CD4-positive, CD25-positive, alpha-beta regulatory T cell (primary cell): ENCODE measurements at places on chromosomes 5 and 9. TPM values are rescaled to one million over a fixed set of nuclear protein-coding genes. Genes with fewer than 3 reads are reported as not detected.
A peak's percentile ranks its signal among the peaks of the same experiment; 100 is the strongest.

DNA sequence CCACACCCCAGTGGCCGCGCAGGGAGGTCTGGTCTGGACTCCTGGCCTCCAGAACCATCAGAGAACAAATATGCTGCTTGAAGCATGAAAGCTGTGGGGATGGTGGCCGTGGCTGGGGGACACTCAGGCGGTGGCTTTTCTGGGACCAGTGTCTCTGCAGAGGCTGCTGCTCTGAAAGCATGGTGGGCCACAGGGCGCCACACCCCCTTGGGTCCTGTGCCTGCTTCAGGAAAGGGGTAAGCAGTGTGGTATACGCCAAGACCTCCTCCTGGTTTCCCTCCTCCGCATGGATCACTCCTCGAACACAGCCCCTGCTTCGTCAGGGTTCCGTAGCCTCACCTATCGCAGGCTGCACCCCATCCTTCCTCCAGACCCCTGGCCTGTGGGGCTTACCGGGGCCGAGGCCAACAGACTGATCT is 19.7 kb upstream of the TERT start:
- no peaks in the 10 kb centered on the region for H3K27me3 ChIP-seq
- peaks cover 52% of the 10 kb centered on the region for H3K4me1 ChIP-seq
- no peak overlapping the region for H3K27ac ChIP-seq
- H3K36me3 ChIP-seq = peaks cover 16% of the 10 kb centered on the region
- H3K4me3 ChIP-seq = no peak overlapping the region

- DNase-seq = no peak
- H3K36me3 ChIP-seq = no peaks in the 10 kb centered on the region
- no peaks in the 10 kb centered on the region for H3K4me1 ChIP-seq
Measured at GRCh38 chr5:175569701-175570100, 88.2 kb upstream of the HRH2 start.

GRCh38 chr5:44769200-44769876 is 39.4 kb upstream of the MRPS30 start:
- H3K4me3 ChIP-seq = no peak overlapping the region
- no peak for DNase-seq
- no peaks in the 10 kb centered on the region for H3K36me3 ChIP-seq
- no peaks in the 10 kb centered on the region for H3K27me3 ChIP-seq

DNA sequence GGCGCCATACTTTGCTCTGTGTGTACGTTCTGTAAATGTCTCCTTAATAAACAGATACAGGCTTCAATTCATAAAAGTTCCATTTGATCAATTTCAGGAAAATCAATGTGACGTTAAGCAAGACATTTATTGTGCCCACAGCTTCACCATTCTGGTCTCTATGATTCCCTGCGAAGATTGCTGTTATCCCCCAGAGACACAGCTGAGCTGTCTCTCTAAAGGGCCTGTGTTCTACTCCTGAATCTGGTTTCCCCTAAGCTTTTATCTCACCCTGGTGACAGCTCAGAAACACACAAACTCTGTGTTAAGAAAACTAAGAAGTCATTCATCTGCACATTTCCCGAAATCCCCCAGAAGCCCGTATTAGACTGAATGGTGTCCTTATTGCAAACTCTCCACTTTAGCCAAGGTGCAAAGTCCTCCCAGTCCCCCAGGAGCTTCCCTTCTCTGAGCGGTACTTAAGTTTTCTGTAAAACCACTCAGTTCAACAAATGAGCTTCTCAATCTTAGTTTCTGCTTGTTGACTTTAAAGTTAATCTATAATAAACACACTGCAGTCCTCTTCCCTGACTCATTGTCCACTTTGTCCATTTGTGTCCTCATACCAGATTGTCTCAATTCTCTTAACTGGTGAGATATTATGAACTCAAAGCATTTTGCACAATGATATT is 1.4 kb upstream of the C5orf15 start:
- peak overlapping the region; percentile 35 for H3K4me3 ChIP-seq
- no peaks in the 10 kb centered on the region for H3K27me3 ChIP-seq
- peaks cover 20% of the 10 kb centered on the region for H3K4me1 ChIP-seq
- peaks cover 21% of the 10 kb centered on the region for H3K36me3 ChIP-seq
- H3K27ac ChIP-seq = peak overlapping the region; percentile 85
- no peak for DNase-seq

The ORM1 gene
- not detected for total RNA-seq

GRCh38 chr5:141758310-141758998 is 76.4 kb upstream of the ARAP3 start:
- no peaks in the 10 kb centered on the region for H3K36me3 ChIP-seq
- no peak overlapping the region for H3K4me3 ChIP-seq
- no peak for DNase-seq

The GRM6 gene
- total RNA-seq = not detected

DNA sequence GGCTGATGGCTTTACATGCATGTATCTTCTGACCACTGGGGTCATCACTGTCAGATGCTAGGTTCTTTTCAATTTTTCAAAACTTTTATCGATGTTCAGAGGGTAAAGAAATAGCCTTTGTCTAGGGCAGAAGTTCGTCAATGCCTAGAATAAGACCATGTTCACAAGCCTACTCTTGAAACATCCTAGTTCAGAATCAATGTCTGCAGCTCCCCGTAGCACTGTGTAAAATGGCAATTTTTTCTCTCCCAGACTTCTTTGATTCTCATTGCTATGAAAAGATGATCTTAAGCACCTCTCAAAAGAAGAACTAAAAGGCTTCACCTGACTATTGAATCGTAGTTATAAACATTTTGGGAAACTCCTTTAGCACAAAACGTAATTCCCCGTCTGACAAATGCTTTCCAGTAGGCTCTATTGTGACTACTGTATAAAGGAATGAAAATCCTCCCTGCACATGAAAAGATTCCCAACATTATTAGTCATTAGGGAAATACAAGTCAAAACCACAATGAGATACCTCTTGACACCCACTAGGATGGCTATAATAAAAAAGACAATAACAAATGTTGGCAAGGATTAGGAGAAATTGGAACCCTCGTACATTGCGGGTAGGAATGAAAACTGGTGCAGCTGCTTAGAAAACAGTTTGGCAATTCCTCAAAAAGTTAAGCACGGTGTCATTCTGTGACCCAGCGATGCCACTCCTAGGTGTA is 263.5 kb downstream of the ARHGAP26 start:
- no peaks in the 10 kb centered on the region for H3K36me3 ChIP-seq
- H3K4me3 ChIP-seq = no peak overlapping the region
- DNase-seq = no peak

The TLX3 gene
- total RNA-seq = not detected

DNA sequence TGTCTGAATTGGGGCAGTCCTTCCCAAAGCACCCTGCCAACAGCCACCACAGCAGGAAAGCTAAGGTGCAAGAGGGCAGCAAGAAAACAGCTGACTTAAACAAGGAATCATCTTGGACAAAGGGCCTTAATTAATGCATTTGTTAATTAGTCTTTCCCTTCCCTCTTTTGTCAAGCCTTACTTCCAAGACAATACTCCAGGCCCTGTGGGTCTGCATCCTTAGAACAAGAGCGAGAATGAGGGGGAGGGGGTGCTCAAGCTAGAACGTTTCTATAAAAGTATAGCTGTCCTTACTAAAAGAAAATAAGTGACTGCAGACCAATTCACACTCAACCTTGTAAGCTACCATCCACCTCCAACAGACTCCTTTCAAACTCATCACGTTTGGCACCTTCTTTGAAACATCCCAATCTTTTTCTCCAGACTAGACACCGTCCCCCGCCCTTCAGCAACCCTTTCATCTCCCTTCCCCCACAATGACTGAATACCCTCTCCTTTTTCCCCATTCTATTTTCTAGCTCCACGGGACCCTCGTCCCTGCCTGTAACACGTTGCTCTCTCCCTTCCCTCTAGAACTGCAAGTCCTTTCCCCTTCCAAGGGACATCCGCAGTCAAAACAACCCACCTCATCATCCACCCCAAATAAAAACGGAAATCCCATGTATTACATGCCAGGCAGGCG is 85.7 kb upstream of the RNF38 start:
- peaks cover 46% of the 10 kb centered on the region for H3K4me1 ChIP-seq
- no peaks in the 10 kb centered on the region for H3K36me3 ChIP-seq
- peak overlapping the region; percentile 83 for H3K4me3 ChIP-seq
- no peak for DNase-seq
- no peaks in the 10 kb centered on the region for H3K27me3 ChIP-seq

GRCh38 chr5:158807946-158808345 is 291.8 kb downstream of the EBF1 start:
- H3K36me3 ChIP-seq = no peaks in the 10 kb centered on the region
- H3K27me3 ChIP-seq = no peaks in the 10 kb centered on the region
- peaks cover 14% of the 10 kb centered on the region for H3K4me1 ChIP-seq
- DNase-seq = no peak

- no peaks in the 10 kb centered on the region for H3K27me3 ChIP-seq
- H3K36me3 ChIP-seq = no peaks in the 10 kb centered on the region
- H3K27ac ChIP-seq = no peak overlapping the region
- no peak overlapping the region for H3K4me3 ChIP-seq
- H3K4me1 ChIP-seq = no peaks in the 10 kb centered on the region
Measured at GRCh38 chr9:134960701-134961181, 43.0 kb upstream of the FCN1 start.

GRCh38 chr5:56142614-56143372 is 90.3 kb downstream of the ANKRD55 start:
- no peaks in the 10 kb centered on the region for H3K36me3 ChIP-seq
- H3K27me3 ChIP-seq = no peaks in the 10 kb centered on the region
- peaks cover 25% of the 10 kb centered on the region for H3K4me1 ChIP-seq
- DNase-seq = peak; percentile 57
- no peak overlapping the region for H3K27ac ChIP-seq

- DNase-seq = no peak
- H3K36me3 ChIP-seq = peaks cover 5% of the 10 kb centered on the region
- peaks cover 95% of the 10 kb centered on the region for H3K4me1 ChIP-seq
- H3K27ac ChIP-seq = peak overlapping the region; percentile 75
- no peaks in the 10 kb centered on the region for H3K27me3 ChIP-seq
Measured at GRCh38 chr5:119357270-119357669, 1.5 kb downstream of the TNFAIP8 start.

DNA sequence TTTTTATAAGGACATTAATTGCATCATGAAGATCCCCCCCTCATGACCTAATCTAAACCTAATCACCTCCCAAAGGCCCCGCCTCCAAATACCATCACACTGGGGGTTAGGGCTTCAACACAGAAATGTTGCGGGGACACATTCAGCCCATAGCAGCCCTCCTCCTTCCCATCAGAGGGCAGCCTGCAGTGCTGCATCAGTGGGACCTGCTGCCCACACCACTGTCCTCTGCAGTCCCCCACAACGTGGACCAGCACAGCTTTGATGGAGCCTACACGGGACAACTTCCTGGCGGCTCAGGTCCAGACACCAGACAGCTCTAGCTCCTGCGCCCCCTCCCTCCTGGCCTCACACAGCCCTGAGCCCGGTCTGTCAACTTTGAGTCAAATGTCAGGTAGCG is 70.3 kb downstream of the APTX start:
- no peak overlapping the region for H3K27ac ChIP-seq
- H3K36me3 ChIP-seq = no peaks in the 10 kb centered on the region
- H3K4me3 ChIP-seq = no peak overlapping the region
- no peaks in the 10 kb centered on the region for H3K4me1 ChIP-seq

DNA sequence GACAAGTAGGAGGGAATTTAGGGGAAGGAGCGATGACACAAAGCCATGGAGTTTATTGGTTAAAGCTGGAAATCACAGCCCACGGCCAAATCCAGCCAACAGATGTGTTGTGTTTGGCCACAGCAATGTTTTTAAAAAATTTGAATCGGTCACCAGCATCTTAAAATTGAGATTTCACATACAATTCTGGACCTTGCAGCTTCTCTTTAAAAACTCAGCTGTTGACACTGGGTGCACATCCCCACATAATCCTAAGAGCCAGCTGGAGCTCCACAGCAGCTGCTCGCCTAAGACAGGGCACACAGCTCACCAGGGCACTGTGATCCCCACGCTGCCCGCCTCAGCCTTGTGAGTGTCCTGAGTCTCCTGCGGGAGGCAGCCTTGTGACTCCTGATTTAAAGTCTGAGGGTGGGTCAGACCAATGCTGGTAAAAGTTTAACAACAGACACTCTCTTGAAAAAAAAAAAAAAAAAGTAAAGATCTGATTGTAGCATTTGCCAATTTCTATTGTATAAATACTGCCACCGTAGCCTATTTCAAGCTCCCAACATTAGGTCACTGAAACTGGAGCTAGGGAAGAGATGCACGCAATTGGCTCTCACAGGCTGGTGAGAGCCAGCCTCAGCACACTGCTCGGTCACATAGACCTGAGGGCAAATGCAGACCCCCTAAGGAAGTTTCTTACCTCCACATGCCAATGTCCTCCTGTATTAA is 124.8 kb downstream of the HSD17B3 start:
- no peak overlapping the region for H3K27ac ChIP-seq
- peaks cover 3% of the 10 kb centered on the region for H3K27me3 ChIP-seq
- no peaks in the 10 kb centered on the region for H3K4me1 ChIP-seq
- no peak for DNase-seq

GRCh38 chr5:14880688-14881087 is 9.1 kb upstream of the ANKH start:
- no peaks in the 10 kb centered on the region for H3K36me3 ChIP-seq
- H3K27me3 ChIP-seq = peaks cover 4% of the 10 kb centered on the region
- H3K27ac ChIP-seq = no peak overlapping the region
- H3K4me1 ChIP-seq = no peaks in the 10 kb centered on the region

GRCh38 chr9:36479101-36479500 is 79.0 kb upstream of the RNF38 start:
- no peak overlapping the region for H3K4me3 ChIP-seq
- H3K27ac ChIP-seq = no peak overlapping the region
- H3K4me1 ChIP-seq = peaks cover 6% of the 10 kb centered on the region
- no peak for DNase-seq

- DNase-seq = no peak
- H3K4me3 ChIP-seq = no peak overlapping the region
- peaks cover 2% of the 10 kb centered on the region for H3K27me3 ChIP-seq
- no peak overlapping the region for H3K27ac ChIP-seq
- no peaks in the 10 kb centered on the region for H3K4me1 ChIP-seq
Measured at GRCh38 chr9:70080481-70081119, 37.0 kb downstream of the MAMDC2 start.

The PLPP7 gene
- not detected for total RNA-seq
